Naive thymus-derived CD4-positive, alpha-beta T cell (primary cell): ENCODE measurements at places on chromosomes 2 and 18.

- no peaks in the 10 kb centered on the region for H3K36me3 ChIP-seq
- H3K27ac ChIP-seq = no peak overlapping the region
- H3K4me3 ChIP-seq = no peak overlapping the region
- no peaks in the 10 kb centered on the region for H3K27me3 ChIP-seq
- no peak for DNase-seq
These were observed 262.7 kb upstream of the FN1 start for GRCh38 chr2:215698566-215698965.

DNA sequence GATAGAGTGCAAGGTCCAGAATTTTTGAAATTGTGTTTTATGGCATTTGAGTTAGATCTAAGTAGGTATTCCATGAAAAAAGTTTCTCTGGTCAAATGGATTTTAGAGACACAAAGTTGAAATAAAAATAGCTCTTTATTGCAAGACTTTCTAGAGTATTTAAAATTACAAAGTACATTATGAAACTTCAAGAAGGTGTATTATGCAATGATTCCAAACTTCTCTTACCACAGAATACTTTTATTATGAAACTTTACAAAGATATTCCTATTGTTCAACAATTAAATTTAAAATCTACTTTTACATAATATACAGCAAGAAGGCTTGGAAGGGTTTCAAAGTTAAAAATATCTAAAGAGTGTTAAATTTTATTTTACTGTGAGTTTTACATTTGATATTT is 65.9 kb downstream of the CALCRL start:
- no peaks in the 10 kb centered on the region for H3K36me3 ChIP-seq
- H3K4me3 ChIP-seq = no peak overlapping the region

GRCh38 chr2:202682274-202682673 is 47.5 kb downstream of the FAM117B start:
- no peaks in the 10 kb centered on the region for H3K4me1 ChIP-seq
- DNase-seq = no peak
- H3K4me3 ChIP-seq = no peak overlapping the region
- no peaks in the 10 kb centered on the region for H3K27me3 ChIP-seq
- no peaks in the 10 kb centered on the region for H3K36me3 ChIP-seq

DNA sequence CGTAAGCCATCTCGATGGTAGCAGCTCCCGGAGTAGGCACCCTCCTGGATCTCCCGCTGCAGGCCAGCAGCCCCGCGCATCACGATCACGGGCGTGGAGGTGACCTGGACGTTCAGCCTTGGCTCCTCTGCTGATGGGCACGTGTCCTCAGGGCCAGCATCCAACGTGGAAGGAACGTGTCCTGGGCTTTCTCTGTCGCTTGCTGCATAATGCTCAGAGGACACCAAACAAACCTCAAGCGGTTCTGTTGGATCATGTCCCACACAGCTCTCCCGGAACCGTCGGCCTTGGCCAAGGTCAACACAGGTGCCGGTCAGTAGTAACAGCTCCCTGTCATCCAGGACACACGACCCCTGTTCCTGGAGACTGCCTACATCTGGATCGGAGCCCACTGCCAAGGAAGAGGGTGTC is 23.1 kb downstream of the PASK start:
- no peak for DNase-seq
- H3K27me3 ChIP-seq = no peaks in the 10 kb centered on the region
- peaks cover 11% of the 10 kb centered on the region for H3K4me1 ChIP-seq
- no peak overlapping the region for H3K27ac ChIP-seq

- H3K27ac ChIP-seq = no peak overlapping the region
- H3K27me3 ChIP-seq = no peaks in the 10 kb centered on the region
- H3K4me1 ChIP-seq = peaks cover 16% of the 10 kb centered on the region
- no peaks in the 10 kb centered on the region for H3K36me3 ChIP-seq
- no peak for DNase-seq
These were observed 13.1 kb downstream of the ASPRV1 start for GRCh38 chr2:69948032-69948962.

- no peaks in the 10 kb centered on the region for H3K36me3 ChIP-seq
- H3K27ac ChIP-seq = no peak overlapping the region
- H3K4me1 ChIP-seq = no peaks in the 10 kb centered on the region
- no peak for DNase-seq
- no peaks in the 10 kb centered on the region for H3K27me3 ChIP-seq
- H3K4me3 ChIP-seq = no peak overlapping the region
These were observed 36.3 kb downstream of the ACVR1C start for GRCh38 chr2:157592374-157592773.

DNA sequence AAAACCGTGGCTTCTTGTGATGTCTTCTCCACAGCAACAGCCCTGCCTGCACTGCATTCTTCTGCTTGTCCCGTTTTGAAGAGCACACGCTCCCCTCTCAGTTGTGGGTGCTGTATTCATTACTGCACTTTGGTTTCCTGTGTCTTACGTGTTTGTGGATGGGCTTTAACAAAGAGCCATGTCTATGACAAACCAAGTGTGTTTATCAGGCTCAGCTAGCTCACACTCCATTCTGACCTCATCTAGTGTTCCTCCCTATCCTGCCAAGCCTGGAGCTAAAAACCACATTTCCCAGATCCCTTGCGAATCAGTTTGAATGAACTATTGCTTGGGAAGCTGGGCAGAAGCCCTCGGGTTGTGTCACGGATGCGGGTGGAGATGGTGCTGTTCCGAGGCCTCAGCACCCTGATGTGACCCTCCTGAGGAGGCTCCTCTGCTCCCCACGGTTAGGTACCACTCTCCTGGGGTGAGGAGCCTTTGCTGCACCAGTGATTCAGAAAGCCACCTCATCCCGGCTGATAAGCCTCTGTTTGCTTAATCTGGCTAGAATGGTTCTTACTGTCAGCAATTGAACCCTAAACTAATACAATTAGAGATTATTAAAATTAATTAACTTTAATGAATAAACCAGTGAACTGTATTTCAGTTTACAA is 116.5 kb downstream of the GALR1 start:
- DNase-seq = no peak
- no peaks in the 10 kb centered on the region for H3K36me3 ChIP-seq
- no peak overlapping the region for H3K4me3 ChIP-seq
- no peak overlapping the region for H3K27ac ChIP-seq
- no peaks in the 10 kb centered on the region for H3K27me3 ChIP-seq

GRCh38 chr2:44572196-44572900 is 210.6 kb downstream of the CAMKMT start:
- H3K36me3 ChIP-seq = no peaks in the 10 kb centered on the region
- H3K4me3 ChIP-seq = no peak overlapping the region
- no peaks in the 10 kb centered on the region for H3K27me3 ChIP-seq
- DNase-seq = no peak
- no peak overlapping the region for H3K27ac ChIP-seq

GRCh38 chr18:9673296-9674251 is 34.5 kb upstream of the RAB31 start:
- no peaks in the 10 kb centered on the region for H3K4me1 ChIP-seq
- no peak for DNase-seq
- no peaks in the 10 kb centered on the region for H3K36me3 ChIP-seq
- H3K27ac ChIP-seq = no peak overlapping the region
- H3K4me3 ChIP-seq = no peak overlapping the region

DNA sequence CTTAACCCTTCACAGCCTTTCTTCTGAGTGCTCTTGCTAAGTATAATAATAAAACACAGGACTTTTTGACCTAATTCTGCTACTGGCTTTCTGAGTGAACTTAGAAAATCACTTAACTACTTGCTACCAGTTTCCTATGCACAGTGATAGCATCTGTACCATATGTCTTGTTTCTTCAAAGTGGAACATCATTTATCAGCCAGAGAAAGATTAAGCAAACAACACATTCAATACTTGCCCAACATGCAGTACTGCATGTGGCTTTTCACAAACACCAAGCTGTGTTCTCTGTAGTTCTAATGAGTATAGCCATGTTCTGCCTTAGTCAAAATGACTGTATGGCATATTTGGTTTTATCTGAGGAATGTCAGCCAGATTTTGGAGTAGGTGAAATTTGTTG is 1286.6 kb upstream of the ZEB2 start:
- no peak overlapping the region for H3K4me3 ChIP-seq
- H3K27me3 ChIP-seq = no peaks in the 10 kb centered on the region
- no peaks in the 10 kb centered on the region for H3K4me1 ChIP-seq
- H3K36me3 ChIP-seq = no peaks in the 10 kb centered on the region
- no peak for DNase-seq
- H3K27ac ChIP-seq = no peak overlapping the region

- no peak overlapping the region for H3K4me3 ChIP-seq
- H3K4me1 ChIP-seq = no peaks in the 10 kb centered on the region
These were observed 577 bp upstream of the GLI2 start for GRCh38 chr2:120734930-120735651.

DNA sequence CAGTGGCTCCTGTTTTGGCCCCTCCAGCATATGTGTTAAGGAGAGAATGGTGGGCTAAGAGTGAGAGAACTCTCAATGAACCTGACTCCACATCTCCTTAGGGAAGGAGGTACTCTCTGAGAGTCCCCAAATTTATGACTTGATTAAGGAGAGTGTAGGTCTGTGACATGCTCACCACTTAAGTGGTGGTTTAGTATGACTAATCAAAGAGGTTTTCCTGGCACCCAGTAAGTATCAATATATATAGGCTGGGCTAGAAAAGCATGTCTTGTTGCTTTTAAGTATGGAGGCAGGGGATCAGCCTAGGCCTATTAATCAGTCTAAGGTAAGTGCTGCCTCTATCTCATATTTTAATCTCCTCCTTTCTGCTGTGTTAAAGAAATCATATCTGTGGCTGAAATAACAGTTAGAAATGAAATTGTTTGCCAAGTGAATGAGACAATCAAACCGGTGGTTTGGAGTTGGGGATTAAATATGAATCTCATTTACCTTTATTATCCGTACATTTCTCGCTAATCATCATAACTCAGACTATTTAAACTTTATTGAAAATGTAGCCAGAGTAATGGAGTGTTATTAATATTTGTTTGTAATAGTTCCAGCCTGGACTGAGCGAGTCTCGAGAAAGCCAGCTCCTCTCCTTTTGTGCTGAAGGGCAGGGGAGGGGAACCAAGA is 107.7 kb upstream of the MEIS1 start:
- no peak overlapping the region for H3K27ac ChIP-seq
- H3K4me1 ChIP-seq = no peaks in the 10 kb centered on the region
- no peaks in the 10 kb centered on the region for H3K36me3 ChIP-seq
- DNase-seq = no peak
- H3K4me3 ChIP-seq = no peak overlapping the region

DNA sequence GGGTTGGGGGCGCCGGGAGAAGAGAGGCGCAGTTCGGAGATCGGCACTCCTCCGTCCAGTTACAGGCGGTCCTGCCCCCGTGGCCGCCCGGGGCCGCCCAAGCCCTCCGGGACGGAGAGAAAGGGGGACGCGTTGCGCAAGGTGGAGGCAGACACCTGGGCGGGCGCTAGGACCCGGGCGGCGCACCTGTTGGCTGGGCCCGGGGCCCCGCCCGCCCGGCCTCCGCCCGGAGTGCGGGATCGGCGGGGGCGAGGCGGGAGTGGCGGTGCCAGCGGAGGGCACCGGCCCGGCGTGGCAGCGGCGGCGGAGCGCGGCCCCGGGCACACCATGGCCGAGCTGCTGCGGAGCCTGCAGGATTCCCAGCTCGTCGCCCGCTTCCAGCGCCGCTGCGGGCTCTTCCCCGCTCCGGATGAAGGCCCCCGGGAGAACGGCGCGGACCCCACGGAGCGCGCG is at the start of gene SGPP2:
Gene SGPP2 (plus strand): TSS at position 268 of the 453 bp plus-strand sequence. CDS start 60 bp downstream, at position 328.
- no peaks in the 10 kb centered on the region for H3K27me3 ChIP-seq
- no peak within 1 kb of the TSS for H3K27ac ChIP-seq
- peak within 1 kb of the TSS; percentile 48 for H3K4me3 ChIP-seq
- DNase-seq = no peak
- no peaks in the 10 kb centered on the region for H3K4me1 ChIP-seq
